Stimulated activated CD8-positive, alpha-beta memory T cell treated with anti-CD3 and anti-CD28 coated beads, Interleukin-12 subunit alpha, Interleukin-12 subunit beta, amount 100 ng/mL, for 4 hours (primary cell): ENCODE measurements at places on chromosomes 16 and 17.
A peak's percentile ranks its signal among the peaks of the same experiment; 100 is the strongest.

GRCh38 chr17:81959362-81960129, 1.4 kb downstream of the NOTUM start:
- DNase-seq = peak; percentile 74

- DNase-seq = no peak
Measured at GRCh38 chr16:56258508-56259424, 67.5 kb downstream of the GNAO1 start.

- DNase-seq = no peak
Measured at GRCh38 chr16:86883583-86884389, 305.4 kb downstream of the FOXL1 start.

- no peak for DNase-seq
Measured at GRCh38 chr17:69609473-69610305, 195.2 kb downstream of the MAP2K6 start.

DNA sequence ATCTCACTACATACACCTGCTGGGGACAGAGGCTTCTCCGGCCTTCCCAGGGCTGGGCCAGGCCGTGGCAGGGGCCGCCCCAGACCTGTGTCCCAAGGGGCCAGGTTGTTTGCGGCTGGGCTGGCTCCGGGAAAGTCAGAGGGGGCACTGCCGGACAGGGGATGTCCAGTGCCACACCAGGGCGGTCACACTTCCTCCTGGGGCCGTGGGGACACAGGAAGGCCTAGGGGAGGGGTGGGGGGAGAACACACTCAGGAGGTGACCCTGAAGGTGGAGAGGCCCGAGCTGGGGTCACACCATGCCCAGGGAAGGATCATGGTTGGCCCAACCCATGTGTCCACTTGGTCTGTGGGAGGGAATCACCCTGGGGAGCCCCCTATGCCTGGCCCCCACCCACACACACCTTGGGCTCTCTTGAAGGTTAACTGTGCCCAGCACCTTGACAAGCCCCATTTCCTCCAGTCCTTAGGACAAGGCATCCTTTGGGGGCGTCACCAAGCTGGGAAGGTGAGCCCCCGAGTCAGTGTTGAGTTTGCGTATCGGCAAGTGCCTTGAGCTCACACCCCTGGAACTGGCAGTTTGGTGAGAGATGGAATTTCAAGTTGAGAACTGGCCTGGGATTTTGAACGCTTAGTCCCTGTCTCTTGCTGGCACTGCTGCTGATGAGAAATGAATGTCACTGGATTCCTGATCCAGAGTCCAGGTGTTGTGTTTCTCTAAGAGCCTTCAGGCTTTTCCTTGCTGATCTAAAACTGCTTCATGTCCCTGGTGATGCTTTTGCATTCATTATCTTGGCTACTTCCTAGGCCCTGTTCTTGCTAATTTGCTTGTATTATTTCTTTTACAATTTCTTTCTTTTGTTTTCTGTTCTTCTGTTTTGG, 7.7 kb upstream of the ACTG1 start:
- DNase-seq = no peak

- no peak for DNase-seq
Measured at GRCh38 chr16:81394966-81395655, 49.5 kb upstream of the CMIP start.

DNA sequence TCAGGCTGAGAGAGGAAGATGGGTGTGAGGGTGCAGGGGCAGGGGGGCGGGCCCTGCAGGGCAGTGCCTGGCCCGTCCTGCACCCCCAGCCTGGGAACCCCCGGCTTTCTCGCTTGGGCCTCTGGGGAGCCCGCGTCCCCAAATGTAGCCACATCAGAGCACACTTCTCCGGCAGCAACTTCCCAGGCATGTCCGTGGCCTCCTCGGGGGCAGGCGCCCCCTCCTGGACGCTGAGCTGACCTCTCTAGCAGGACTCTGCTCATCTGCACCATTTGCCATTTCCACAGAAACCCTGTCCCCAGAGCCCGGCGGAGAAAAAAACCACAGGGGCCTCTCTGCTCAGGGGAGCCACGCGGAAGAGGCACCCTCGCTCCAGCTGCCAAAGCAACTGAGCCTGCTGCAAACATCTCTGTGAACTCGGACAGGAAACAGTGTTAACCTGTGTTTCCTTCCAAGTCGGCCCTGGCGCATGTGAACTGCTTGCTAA, 63.4 kb downstream of the KLHDC4 start:
- DNase-seq = peak; percentile 22

GRCh38 chr16:27965801-27966200, 97.7 kb downstream of the GSG1L start:
- DNase-seq = no peak

DNA sequence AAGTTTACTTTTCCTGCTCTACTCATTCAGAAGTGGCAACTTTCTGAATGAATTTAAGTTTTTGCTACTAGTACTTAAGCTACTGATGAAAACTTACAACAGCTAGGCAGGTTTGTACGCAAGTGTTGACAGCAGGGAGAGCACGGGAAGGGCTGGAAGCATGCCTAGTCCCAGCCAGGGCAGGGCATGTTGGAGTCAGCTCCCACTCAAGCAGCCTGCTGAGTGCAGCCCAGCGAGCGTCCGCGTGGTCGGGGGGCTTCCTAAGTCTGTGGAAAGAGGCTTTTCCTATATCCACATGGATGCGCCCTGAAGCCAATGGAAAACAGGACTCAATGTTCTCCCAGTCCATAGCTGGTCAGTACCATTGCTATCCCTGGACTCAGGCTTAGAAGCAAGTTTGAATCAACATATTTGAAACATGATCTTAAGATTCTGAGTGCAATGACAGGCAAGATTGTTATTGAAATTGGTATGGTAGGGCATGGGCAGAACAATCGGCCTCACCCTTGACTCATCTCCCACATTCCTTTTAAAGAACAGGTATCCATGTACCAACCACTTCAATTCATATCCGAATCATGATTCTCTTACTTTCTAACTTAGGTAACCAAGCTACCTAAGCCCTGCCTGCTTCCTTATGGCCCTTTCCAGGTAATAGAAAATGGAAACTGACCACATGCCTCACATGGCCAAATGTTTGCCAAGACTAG, 22.5 kb downstream of the CYB5D2 start:
- no peak for DNase-seq

GRCh38 chr16:80663078-80663477, 122.3 kb downstream of the DYNLRB2 start:
- no peak for DNase-seq
